ELR (cell line): ENCODE measurements at places on chromosomes 12 and 14.
A peak's percentile ranks its signal among the peaks of the same experiment; 100 is the strongest.

- peak; percentile 38 for DNase-seq
Measured at GRCh38 chr14:100729982-100730381, 3.3 kb downstream of the DLK1 start.

DNA sequence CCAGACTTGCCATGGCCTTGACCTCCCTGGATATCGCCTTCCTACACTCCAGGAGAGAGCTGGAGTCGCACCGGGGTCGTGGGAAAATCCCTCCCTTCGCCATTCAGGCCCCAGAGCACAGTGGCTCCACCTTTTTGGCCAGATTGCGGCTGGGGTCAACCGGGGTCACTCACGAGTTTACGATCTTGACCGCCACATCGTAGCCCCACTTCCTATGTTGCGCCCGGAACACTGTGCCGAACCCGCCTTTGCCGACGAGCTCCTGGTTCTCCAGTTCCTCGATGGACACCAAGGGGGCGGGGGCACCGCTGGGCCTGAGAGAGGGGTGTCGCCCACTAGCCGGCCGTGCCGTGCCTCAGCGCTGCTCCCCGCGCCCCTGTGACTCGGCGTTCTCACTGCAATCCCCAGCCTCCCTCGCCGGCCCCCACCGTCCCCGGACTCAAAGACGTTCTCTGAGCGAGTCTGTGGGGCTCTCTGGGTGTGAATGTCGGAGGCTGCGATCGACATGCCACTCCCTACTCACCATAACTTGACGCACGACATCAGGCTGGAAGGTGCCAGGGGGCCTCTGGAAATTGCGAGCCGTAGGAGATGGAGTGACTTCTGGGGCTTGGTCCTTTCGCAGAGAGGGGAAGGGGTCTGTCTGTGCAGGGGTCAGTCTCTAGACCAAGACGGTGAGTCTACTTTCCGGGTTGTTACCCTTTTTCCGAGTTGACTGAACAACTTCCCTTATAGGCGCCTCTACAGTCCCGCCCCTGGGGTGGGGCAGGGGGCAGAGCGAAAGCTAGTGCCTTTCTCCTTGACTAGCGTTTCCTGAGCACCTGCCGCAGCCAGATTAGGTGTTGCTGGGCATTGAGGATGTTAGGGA lies at the start of gene RIPK3:
Gene RIPK3 (minus strand): TSS at position 708 of the 868 bp plus-strand sequence. CDS start 165 bp downstream, at position 543.
- no peak for DNase-seq

DNA sequence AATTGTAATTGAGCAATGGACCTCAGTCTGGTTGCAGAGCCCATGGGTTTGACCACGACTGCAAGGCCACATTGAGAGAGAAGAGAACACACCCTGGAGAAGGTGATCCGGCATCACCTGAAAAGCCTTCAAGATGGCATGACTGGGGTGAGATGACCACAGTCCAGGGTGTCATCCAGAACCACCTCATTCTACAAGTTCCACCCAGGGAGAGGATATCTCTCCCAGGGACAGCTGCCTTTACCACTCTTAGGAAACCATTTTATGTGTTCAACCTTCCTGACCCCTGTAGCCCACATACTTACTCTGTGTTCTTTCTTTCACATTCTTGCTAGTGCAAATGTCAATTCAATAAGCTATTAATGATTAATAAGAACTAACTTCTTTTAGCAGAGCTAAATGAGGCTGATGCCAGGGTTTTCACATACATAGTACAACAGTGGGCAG lies 43.4 kb upstream of the CPM start:
- DNase-seq = no peak

- peak; percentile 23 for DNase-seq
Measured at GRCh38 chr12:1204581-1205121, 213.6 kb downstream of the ERC1 start.

DNA sequence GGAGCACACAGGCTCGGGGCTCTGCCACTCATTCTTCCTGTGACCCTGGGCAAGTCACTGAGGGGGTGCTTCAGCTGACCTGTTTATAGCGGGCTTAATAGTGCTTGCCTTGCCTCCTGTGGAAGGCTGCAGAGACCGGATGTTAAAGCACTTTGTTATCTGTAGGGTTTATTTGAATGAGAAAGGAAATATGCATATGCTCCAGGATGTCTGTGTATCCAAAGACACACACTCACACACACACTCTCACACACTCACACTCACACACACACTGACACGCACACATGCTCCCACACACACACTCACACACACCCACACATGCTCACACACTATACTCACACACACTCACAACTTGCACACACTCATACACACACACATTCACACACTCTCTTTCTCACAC lies 56.1 kb upstream of the DDX11 start:
- DNase-seq = no peak

DNA sequence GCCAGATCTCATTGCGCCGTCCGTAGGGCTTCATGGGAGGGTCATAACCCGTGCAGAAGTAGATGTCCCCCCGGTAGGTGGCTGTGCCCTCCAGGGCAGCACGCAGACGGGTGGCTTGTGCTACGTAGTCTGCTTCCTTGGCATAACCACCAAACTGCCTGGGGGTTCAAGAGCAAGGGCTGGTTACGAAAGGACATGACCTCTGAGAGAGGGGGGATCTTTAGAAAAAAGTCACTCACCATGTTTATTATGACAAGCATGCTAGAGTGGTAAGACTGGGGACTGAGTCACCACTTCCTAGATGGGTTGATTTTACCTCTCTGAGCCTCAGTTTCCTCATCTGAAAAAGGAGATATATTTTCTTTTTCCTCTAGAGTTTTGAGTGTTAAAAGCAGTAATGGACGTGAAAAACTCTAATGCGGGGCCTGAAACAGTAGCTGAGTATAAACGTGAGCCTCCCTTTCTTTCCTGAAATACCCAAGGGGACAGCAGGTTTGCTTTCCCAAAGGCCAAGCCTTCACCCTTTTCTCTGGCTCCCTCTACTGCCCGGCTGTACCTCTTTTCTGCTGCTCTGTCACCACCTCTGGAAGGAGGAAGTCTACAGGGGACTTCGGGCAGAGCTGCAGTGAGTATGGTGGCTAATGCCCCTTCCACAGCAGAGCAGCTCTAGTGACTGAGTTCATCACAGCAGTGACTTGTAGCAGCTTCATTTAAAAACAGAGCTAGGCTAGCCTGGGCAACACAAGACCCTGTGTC lies 23.5 kb upstream of the GPRC5D start:
- peak; percentile 72 for DNase-seq

- DNase-seq = no peak
Measured at GRCh38 chr14:105146181-105146975, 22.2 kb downstream of the JAG2 start.

- DNase-seq = no peak
Measured at GRCh38 chr12:34294137-34294536, 271.8 kb downstream of the ALG10 start.

- DNase-seq = no peak
Measured at GRCh38 chr14:91342206-91342760, 75.3 kb downstream of the CCDC88C start.

DNA sequence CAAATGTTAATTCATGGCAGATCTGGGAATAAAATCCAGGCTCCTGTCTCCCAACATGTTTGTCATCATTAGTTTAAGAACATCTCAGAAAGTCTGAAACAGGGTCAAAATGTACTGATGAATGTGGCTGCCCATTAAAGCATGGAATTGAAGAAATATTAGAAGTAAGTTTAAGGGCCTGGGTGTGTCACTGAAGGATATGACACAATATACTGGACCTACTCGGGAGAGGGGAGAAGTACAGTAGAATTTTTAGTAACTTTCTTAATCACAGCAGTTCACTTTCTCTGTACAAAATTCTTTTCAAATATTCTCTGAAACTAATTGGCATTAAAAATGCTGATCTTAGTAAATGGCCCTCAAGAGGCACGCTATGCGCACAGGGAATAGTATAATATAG lies 185.5 kb downstream of the ETV6 start:
- DNase-seq = peak; percentile 6

DNA sequence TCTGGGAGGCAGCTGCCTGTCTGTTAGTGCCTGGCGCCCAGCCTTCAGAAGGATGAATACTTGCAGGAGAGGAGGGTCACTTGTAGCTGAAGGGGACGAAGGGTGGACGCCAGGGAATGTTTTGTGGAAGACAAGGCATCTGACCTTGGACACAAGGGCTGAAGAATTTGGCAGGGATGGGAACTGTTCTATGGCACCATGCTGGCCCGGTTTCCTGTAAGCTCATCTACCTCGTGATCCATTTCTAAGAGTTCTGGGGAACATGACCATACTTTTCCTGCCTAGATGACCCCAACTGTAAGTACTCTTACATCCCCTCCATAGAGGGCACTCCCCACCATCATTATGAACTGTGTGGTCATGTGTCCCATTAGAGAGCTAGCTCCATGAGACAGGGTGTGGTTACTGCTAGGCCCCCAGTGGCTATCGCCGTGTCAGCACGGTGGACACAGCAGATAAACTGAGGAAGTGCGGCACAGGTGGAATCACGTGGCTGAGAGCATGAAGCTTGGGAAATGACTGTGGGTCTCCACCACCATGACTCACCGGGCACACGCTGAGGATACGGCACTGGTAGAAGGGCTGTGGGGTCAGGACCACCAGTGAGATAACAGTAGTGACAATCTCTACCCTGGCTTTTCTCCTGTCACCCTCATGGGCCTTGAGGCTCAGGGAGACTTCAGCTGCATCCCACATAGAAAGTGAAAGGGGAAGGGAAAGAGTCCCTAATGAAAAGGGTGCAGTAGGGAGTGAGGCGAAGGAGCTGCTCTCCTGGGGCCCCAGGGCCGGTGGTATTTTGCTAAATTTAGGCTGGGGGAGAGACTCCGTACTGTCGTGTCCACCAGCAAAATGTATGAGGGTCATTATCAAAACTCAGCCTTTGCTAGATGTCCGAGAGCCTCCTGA lies 252.6 kb downstream of the FOXN3 start:
- no peak for DNase-seq

GRCh38 chr12:1920971-1921370 lies 2.5 kb upstream of the CACNA2D4 start:
- DNase-seq = no peak

DNA sequence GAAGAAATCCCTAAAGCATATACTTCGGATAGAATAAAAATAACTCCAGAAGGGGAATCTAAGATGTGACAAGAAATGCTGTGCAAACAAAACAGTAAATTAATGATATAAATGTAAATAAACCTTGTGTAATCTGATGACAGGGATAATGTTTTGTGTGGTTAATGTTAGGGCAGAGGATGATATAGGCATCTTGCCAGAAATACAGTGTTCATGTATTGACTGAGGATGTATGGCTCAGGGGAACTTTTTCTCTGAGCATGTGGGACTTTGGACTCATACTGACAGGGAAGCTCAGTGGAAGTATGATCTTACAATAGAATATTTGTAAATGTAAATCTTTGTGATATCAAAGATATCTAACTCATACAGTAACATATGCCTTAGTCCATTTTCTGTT lies 420.2 kb downstream of the TMTC2 start:
- DNase-seq = no peak

GRCh38 chr12:47004634-47005033 lies 74.8 kb upstream of the PCED1B start:
- DNase-seq = no peak

DNA sequence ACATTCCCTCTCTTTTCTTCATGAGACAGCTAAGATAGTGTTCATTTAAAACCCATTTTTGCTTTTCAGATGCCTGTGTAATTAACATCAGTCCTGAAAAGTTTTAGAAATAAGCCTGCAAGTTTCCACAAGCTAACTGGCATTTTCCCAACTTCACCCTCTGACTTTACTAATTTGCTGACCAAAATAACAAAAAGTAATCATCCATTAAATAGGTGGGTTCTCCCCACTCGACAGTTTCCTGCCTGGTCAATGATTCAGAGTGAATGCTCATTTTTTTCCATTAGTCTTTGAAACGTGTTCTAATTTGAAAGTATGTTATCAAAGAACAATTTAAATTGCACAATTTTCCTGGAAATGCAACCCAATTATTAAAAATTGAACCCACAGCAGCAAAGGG lies 23.6 kb downstream of the NELL2 start:
- no peak for DNase-seq

- DNase-seq = peak; percentile 59
Measured at GRCh38 chr14:68308726-68309520, 483.9 kb downstream of the ZFP36L1 start.

DNA sequence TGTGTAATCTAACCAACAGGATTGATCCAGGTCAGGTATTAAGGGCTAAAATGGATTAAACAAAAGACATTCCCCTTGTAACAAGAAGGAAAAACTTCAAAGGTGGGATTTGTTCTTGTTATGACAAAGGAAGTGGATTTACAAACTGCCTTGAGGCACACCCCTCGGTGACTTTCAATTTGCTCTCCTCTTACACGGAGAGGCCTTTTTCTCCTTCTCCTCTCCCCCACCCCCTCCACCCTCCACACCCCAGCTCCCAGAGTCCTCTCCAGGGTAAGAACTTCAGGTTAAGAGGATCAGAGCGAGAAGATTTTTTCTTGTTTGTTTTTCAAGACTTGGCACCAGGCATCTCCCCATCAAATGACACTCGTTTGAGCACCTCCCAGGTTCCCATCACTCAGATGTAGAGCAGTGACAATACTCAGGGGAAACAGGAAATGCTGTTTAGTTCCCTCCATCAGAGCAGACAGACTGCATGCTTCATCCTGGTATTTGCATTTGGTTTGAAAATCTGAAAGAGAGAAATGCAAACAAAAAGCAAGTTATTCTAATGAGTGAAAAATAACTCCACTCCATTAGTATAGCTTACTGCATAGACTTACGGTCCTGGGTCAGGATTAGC lies 77.6 kb upstream of the TMEM260 start:
- DNase-seq = no peak

DNA sequence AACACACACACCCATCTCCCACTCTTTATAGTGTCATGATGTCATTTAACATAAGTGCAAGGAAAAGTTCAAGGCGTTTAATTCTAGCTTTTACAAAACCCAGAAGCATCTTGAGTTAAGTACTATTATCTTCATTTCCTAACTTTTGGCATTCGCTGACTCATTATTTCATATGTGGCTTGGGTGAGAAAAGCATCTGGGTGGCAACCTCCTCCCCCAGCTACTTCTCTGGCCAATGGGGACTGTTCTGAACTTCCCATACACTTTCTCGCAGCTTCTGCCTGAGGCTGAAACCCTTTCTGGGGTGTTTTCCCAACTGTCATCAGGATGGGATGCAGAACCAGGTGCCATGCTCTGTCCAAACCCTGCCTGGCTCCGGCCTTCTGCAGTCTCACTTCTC lies 2.8 kb upstream of the MARK3 start:
- DNase-seq = peak; percentile 84

DNA sequence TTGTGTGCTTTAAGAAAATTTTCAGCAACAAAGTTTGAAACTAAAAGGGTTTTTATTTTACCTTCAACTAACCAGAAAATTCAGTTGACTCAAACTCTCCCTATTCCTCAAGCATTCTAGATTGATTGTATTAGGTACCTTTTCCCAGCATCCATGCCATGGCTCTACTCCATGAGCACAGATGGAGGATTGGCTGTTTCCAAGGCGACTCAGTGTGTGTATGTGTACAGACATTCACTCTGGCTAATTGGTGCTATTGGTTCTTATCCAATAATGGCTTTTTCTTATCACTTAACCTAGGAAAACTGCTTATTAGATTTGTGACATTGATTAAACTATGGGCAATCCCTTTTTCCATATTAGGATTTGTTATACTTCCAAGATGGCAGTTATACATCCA lies 202.6 kb downstream of the ANO6 start:
- no peak for DNase-seq

GRCh38 chr14:77322250-77322902 lies 1.5 kb downstream of the GSTZ1 start:
- DNase-seq = no peak

- DNase-seq = peak; percentile 10
Measured at GRCh38 chr12:133081159-133081780, 547 bp downstream of the ZNF140 start.
